ENCODE measurements at places on chromosomes 4 and X. TPM values are rescaled to one million over a fixed set of nuclear protein-coding genes. Genes with fewer than 3 reads are reported as not detected.
A peak's percentile ranks its signal among the peaks of the same experiment; 100 is the strongest.

ADH7 gene
- total RNA-seq = not detected

TDO2 gene
- total RNA-seq = not detected

SMIM43 gene
- total RNA-seq = not detected

ERVMER34-1 gene
- total RNA-seq = 1.6 TPM

NDP gene
- 4.0 TPM for total RNA-seq

GUCY1B1 gene
- total RNA-seq = 11.9 TPM

WAS gene
- total RNA-seq = 2.3 TPM

SH3D19 gene
- total RNA-seq = 113 TPM

EGF gene
- total RNA-seq = 12.5 TPM

GPR34 gene
- 8.5 TPM for total RNA-seq

TSPAN7 gene
- total RNA-seq = 15.5 TPM

TMEM192 gene
- total RNA-seq = 11.5 TPM

TMLHE gene
- 17.7 TPM for total RNA-seq

H2BW2 gene
- total RNA-seq = not detected

H2BW1 gene
- total RNA-seq = not detected

TLR2 gene
- 51.7 TPM for total RNA-seq

GRCh38 chrX:15398874-15399273, 14.7 kb upstream of the VEGFD start:
- no peak for DNase-seq
- no peak overlapping the region for H3K4me3 ChIP-seq
- no peaks in the 10 kb centered on the region for H3K4me1 ChIP-seq
- no peak overlapping the region for H3K27ac ChIP-seq
- H3K27me3 ChIP-seq = peaks cover 5% of the 10 kb centered on the region

DNA sequence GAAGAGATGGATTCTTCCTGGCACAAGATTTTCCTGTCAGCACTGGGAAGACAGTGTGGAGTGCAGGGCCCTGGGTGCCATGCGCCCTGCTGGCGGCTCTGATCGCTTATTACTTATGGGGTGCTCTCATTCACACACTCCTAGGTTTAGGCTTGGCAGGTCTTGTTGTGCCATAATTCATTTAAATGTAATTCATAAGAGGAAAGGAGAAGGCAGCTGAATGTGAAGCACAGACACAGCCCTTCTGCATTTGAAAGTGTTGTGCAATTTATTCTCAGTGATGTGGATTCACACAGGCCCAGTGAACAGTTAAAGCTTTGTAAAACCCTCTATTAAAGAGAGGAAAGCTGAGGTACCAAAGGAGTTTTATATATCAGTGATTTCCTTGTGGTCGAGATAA, 249.7 kb downstream of the C4orf33 start:
- H3K4me1 ChIP-seq = peaks cover 5% of the 10 kb centered on the region
- H3K27ac ChIP-seq = no peak overlapping the region
- no peak overlapping the region for H3K4me3 ChIP-seq
- DNase-seq = no peak

GRCh38 chrX:54785901-54786300, 12.2 kb downstream of the ITIH6 start:
- H3K4me1 ChIP-seq = no peaks in the 10 kb centered on the region
- no peaks in the 10 kb centered on the region for H3K27me3 ChIP-seq
- no peaks in the 10 kb centered on the region for H3K36me3 ChIP-seq
- no peak overlapping the region for H3K4me3 ChIP-seq
- no peak for DNase-seq

DNA sequence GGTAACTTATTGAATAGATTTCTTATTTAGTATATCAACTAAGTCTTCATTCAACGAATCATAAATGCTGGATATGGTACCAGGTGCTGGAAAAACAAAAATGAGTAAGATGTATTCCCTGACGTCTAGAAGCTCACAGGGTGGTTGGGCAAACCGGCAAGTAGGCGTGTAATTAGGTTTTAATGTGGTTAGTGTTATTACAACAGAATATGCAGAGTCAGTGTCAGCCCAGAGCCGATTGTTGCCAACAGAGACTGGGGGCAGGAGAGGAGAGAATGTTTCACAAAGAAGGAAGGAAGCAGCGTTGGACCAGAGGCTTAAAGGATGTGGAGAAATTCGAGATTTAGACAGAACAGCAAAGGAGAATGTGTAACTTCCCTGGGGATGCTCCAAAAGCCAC, 111.7 kb downstream of the TENM3 start:
- no peaks in the 10 kb centered on the region for H3K4me1 ChIP-seq
- no peaks in the 10 kb centered on the region for H3K27me3 ChIP-seq
- no peak overlapping the region for H3K4me3 ChIP-seq
- H3K27ac ChIP-seq = no peak overlapping the region
- DNase-seq = no peak
- no peaks in the 10 kb centered on the region for H3K36me3 ChIP-seq

- no peak overlapping the region for H3K27ac ChIP-seq
- H3K27me3 ChIP-seq = no peaks in the 10 kb centered on the region
- DNase-seq = no peak
- H3K4me3 ChIP-seq = no peak overlapping the region
Measured at GRCh38 chr4:139229534-139230039, 50.4 kb downstream of the MGARP start.

- H3K27ac ChIP-seq = no peak overlapping the region
- H3K4me3 ChIP-seq = no peak overlapping the region
- no peak for DNase-seq
- H3K27me3 ChIP-seq = no peaks in the 10 kb centered on the region
Measured at GRCh38 chr4:176526704-176527103, 206.9 kb downstream of the SPCS3 start.

- no peaks in the 10 kb centered on the region for H3K36me3 ChIP-seq
- H3K4me3 ChIP-seq = no peak overlapping the region
- no peaks in the 10 kb centered on the region for H3K27me3 ChIP-seq
- no peak for DNase-seq
Measured at GRCh38 chr4:151218343-151218742, 58.6 kb upstream of the PRSS48 start.

GRCh38 chr4:23945451-23946017, 55.7 kb upstream of the PPARGC1A start:
- no peaks in the 10 kb centered on the region for H3K27me3 ChIP-seq
- DNase-seq = peak; percentile 53
- H3K36me3 ChIP-seq = no peaks in the 10 kb centered on the region
- no peak overlapping the region for H3K27ac ChIP-seq
- no peaks in the 10 kb centered on the region for H3K4me1 ChIP-seq

- H3K4me3 ChIP-seq = no peak overlapping the region
- no peaks in the 10 kb centered on the region for H3K36me3 ChIP-seq
- no peaks in the 10 kb centered on the region for H3K27me3 ChIP-seq
- no peak overlapping the region for H3K27ac ChIP-seq
- no peak for DNase-seq
Measured at GRCh38 chr4:173192375-173193162, 24.0 kb downstream of the GALNT7 start.

DNA sequence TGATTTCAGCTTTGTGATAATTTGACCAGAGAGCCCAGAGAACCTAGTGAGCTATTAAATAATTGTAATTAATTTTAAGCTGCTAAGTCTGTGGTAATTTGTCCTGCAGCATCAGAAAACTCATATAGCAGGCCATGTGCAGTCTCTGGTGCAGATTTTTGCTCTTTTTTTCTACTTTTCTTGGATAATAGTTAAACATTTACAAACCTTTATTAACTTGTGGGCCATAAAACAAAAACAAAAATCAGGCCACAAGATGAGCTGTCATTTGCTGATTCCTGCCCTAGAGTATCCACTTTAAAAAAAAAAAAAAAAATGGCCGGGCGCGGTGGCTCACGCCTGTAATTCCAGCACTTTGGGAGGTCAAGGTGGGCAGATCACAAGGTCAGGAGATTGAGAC, 99.8 kb downstream of the CLDN22 start:
- H3K27me3 ChIP-seq = no peaks in the 10 kb centered on the region
- no peaks in the 10 kb centered on the region for H3K36me3 ChIP-seq
- H3K4me1 ChIP-seq = no peaks in the 10 kb centered on the region
- no peak overlapping the region for H3K4me3 ChIP-seq

- no peaks in the 10 kb centered on the region for H3K36me3 ChIP-seq
- H3K4me3 ChIP-seq = no peak overlapping the region
- no peaks in the 10 kb centered on the region for H3K27me3 ChIP-seq
- no peak overlapping the region for H3K27ac ChIP-seq
- H3K4me1 ChIP-seq = no peaks in the 10 kb centered on the region
Measured at GRCh38 chr4:5474756-5475155, 233.6 kb downstream of the EVC2 start.

DNA sequence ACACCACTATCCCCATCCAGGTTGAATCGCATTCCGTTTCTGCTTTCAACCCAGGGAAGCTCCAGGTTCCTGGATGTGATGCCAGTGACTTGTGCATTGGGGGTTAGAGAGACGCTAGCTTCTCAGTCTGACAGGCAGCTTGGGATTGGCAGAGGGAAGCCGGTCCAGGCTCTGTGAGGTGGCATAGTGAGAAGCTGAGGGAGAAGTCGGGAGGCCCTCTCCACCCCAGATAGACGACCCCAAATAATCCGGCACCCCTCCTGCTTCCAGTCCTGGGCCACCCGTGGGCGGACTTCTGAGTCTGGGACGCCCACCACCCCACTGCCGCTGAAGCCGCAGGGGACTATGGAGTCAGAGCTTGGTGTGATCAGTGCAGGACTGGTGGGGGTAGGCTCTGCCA, 7.4 kb downstream of the MAGEA4 start:
- no peaks in the 10 kb centered on the region for H3K27me3 ChIP-seq
- H3K4me1 ChIP-seq = no peaks in the 10 kb centered on the region
- H3K36me3 ChIP-seq = no peaks in the 10 kb centered on the region
- no peak overlapping the region for H3K4me3 ChIP-seq
- no peak for DNase-seq

- no peaks in the 10 kb centered on the region for H3K36me3 ChIP-seq
- DNase-seq = no peak
- no peaks in the 10 kb centered on the region for H3K4me1 ChIP-seq
- no peak overlapping the region for H3K4me3 ChIP-seq
Measured at GRCh38 chr4:111556851-111557250, 588.4 kb upstream of the FAM241A start.

DNA sequence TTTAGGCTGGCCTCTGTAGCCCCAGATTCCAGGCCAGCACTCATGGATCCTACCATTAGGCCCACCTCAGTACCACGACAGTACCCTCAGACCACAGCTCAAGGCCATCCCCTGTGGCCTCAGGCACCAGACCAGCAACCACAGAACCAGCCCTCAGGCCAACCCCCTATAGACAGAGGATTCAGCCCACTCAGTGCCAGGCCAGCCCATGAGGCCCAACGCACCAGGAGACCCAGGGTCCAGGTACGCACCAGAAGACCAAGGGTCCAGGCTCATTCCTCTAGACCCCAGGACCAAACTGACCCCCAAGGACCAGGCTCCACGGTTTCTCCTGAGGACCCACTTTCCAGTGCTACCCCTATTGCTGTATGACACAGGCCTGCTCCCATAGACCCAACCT, 39.5 kb upstream of the MAGEC2 start:
- H3K4me3 ChIP-seq = no peak overlapping the region
- no peaks in the 10 kb centered on the region for H3K36me3 ChIP-seq

DNA sequence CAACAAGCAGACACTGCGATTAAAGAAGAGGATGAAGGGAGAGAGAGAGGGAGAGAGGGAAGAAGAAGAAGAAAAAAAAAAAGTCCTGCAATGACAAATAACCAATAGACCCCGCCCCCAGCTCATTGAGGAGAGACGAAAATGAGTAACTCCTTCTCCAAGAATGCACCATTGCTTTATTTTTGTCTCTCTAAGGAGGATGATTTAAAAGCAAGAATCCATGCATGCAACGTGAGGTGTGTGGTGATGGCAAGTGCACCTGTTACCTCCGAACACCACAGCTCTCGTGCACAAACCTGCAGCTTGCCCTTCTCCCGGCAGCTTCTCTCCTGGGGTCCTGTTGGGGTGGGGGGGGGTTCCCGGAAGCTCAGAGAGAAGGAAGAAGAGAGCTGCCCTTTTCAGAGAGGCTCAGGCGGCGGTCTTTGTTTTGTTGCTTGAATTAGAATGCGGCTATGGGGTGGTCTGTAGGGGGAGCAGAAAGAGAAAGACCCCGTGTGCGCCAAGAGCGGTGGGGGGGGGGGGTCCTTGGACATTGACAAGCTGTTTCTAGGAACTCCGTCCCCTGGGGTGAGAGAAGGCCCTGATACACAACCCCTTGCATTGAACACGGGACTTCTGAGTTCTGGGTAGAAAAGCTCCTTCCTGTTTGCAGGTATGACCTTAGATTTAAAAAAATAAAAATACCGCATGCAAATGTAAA, 100.7 kb downstream of the CRLF2 start:
- no peak overlapping the region for H3K4me3 ChIP-seq
- DNase-seq = no peak
- no peak overlapping the region for H3K27ac ChIP-seq
- H3K36me3 ChIP-seq = no peaks in the 10 kb centered on the region
- no peaks in the 10 kb centered on the region for H3K4me1 ChIP-seq

DNA sequence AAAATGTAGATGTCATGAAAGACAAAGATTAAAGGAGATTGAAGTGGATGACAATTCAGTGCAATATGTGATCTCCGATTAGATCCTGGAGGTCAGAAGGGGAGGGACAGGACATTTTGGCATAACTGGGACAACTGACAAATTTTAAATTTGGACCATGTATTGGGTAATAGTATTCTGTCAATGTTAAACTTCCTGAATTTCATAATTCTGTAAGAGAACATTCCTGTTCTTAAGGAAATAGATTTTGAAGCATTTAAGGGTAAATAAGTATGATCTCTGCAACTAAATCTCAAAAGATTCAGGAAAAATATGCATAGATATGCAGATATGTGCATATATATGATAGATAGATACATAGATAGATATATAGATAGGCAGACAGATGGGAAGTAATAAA, 11.0 kb downstream of the ODAPH start:
- DNase-seq = no peak
- no peaks in the 10 kb centered on the region for H3K36me3 ChIP-seq
- no peaks in the 10 kb centered on the region for H3K27me3 ChIP-seq
- no peaks in the 10 kb centered on the region for H3K4me1 ChIP-seq

DNA sequence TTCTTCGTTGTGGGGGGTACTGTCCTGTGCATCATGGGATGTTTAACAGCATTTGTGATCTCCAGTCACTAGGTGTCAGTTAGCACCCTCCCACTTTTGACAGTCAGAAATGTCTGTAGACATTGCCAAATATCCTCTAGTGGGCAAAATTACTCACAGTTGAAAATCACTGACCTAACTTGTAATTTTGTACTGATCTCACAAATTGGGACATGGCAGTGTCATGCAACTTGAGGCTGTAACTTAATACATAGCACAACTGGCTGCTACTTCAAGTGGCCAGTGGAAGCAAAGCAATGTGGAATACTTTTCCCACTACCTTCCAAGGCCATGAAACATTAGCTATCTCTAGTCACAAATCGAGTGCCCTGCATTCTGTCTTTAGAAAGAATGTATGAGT, 23.2 kb upstream of the TSPAN7 start:
- H3K27me3 ChIP-seq = peaks cover 27% of the 10 kb centered on the region
- no peaks in the 10 kb centered on the region for H3K36me3 ChIP-seq
- no peak for DNase-seq

DNA sequence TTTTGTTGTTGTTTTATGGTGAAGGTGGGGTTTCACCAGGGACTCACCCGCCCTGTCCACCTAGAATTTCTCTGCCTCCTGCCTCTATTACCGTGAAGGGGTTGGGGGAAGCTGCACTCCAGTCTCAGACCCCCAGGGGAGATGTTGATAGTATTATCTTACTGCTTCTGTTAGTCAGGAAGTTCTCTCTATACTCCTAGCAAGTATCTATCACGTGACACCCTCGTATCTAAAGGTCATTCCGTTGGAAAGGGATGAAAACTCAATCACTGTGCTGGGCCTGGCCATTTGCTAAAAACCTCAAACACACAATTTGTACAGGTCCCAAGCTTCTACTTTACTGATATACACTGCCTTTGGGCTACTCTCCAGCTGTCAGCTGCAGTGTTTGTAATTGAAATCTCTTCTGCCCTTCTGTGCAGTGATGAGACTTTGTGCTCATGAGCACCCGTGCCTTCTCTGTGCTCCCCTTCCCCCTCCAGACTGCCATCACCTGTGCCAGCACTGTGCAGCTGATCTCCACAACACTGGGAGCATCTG, 188.5 kb upstream of the ANXA3 start:
- H3K4me1 ChIP-seq = no peaks in the 10 kb centered on the region
- H3K4me3 ChIP-seq = no peak overlapping the region
- no peak overlapping the region for H3K27ac ChIP-seq
- H3K36me3 ChIP-seq = no peaks in the 10 kb centered on the region
